ENCODE measurements at places on chromosomes 1 and 21.

DNA sequence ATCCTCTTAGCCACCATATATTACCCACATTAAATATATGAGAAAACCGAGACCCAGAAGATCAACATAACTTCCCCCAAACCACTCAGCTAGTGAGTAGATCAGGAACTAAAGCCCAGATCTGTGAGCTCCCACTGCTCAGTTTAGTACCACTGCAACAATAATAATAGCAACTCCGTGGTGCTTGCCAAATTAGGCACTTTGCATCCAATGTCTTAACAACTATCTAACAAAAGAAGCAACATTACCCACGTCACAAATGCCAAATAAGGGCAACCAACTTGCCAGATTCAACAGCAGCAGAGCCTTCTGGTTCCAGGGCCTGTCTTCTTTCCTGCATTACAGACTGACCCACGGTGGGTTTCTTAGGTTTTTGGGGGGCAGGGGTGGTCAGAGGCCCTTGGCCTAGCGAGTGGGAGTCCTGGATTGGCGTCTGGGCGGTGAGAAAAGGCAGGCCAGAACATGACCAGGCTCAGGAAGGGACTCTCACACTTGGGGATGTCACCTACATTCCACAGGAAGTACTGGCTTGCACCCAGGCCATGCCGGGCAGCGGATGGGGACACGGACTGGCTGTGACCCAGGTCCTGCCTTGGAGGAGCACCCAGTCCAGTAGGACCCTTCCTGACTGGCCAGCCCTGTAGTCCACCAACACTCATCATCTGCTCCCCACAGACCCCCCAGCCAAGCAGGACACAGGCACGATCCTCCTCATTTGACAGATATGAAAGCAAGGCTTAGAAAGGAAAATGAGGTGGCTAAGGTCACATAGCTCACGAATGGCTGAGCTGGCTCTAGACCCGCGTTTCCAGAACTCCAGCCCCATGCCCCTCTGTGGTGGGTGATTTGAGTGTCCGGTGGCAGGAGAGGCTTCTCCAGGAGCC is 4.6 kb downstream of the HCRTR1 start:
- no peak for DNase-seq

- DNase-seq: no peak
These were observed 2.6 kb upstream of the SYTL1 start for GRCh38 chr1:27339213-27339612.

DNA sequence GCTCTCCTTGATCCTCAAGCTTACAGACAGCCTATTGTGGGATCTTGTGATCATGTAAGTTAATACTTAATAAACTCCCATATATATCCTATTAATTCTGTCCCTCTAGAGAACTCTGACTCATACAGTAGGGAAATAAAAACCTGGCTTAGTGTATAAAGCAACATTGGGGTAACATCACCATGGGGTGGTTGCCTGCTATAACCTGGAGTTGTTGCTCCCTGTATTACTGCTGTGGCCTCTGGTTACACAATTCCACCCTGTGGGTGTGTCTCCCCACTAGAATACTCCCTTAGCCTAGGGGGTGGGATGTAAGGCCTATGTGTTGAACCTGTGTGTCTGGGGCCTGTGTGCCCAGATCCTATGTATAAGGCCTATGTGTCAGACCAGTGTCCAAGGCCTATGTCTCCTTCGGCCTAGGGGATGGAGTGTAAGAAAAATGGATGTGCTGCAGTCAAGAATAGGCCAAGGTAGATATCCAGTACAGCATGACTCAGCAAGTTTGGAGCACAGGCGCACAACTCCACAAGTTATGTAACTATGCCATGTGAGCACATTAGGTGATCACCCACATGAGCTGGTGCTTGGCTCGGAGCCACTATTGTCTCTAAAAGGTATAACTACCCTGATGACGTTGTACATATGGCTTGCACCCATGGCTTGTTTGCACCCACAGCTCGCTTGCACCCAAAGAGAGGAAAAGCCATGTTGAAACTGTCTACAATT is 96.8 kb upstream of the C1orf21 start:
- DNase-seq: no peak

DNA sequence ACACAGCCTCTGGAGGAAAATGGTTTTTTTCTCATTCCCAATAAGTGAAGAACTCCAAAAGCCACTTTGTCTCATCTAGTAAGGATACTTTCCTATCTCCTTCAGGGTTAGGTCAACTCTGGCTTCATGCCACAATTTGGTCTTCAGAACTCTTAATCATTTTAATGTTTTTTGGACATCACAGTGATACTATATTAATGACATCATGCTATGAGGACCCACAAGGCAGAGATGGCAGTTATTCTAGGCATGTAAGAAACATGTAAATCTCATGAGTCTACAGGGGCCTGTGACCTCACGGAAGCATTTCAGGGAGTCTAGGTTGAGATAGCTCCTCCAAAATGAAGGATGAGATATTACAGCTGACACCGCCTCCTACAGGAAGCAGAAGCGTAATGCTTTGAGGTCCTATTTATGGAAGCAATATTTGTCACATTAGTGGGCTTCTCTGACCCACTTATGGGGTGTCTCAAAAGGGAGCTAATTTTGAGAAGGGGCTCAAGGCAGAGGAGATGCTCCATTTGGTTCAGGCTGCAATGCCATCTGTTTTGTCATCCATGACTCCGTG is 5.0 kb upstream of the GPR137B start:
- no peak for DNase-seq

DNA sequence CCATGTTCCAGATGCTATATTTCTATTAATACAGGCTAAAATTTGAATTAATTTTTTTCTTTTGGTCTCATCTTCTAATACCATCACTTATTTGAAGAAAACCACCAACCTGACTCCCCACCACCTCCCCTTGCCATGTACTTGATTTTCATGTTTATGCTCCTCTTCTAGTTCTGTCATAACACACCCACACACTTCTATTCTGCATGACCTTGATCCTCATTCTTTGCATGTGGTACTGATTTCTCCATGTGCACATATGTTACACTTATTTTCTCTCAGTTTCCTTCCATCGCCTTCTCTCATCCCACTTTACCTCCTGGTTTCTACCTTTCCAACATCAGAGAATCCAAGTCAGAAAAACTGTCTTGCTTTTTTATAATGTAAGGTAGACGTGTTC is 78.9 kb upstream of the ARID1A start:
- no peak for DNase-seq

- DNase-seq: no peak
These were observed 188.9 kb downstream of the RHOU start for GRCh38 chr1:228923973-228924686.

- DNase-seq: no peak
These were observed 19.7 kb upstream of the CCDC27 start for GRCh38 chr1:3732434-3733093.

DNA sequence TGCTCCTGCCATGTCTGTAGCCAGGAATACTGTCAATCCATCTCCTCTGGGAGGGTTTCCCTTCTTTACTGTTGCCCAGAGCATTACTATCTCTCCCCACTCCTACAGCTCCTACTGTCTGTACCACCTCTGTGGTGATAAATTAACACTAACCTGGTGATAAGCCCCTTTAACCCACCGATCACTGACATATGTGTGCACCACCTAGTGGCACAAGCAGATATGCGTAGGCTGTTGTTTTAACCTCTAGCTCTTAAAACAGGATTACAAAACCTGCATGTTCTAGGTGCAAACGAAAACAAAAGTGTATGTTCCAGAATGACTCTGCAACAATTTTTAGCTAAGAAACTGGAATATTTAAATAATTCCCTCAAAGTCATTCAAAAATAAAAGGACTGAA is 93.9 kb upstream of the BEND5 start:
- DNase-seq: no peak

GRCh38 chr1:180842052-180842451 is 70.6 kb upstream of the KIAA1614 start:
- no peak for DNase-seq

DNA sequence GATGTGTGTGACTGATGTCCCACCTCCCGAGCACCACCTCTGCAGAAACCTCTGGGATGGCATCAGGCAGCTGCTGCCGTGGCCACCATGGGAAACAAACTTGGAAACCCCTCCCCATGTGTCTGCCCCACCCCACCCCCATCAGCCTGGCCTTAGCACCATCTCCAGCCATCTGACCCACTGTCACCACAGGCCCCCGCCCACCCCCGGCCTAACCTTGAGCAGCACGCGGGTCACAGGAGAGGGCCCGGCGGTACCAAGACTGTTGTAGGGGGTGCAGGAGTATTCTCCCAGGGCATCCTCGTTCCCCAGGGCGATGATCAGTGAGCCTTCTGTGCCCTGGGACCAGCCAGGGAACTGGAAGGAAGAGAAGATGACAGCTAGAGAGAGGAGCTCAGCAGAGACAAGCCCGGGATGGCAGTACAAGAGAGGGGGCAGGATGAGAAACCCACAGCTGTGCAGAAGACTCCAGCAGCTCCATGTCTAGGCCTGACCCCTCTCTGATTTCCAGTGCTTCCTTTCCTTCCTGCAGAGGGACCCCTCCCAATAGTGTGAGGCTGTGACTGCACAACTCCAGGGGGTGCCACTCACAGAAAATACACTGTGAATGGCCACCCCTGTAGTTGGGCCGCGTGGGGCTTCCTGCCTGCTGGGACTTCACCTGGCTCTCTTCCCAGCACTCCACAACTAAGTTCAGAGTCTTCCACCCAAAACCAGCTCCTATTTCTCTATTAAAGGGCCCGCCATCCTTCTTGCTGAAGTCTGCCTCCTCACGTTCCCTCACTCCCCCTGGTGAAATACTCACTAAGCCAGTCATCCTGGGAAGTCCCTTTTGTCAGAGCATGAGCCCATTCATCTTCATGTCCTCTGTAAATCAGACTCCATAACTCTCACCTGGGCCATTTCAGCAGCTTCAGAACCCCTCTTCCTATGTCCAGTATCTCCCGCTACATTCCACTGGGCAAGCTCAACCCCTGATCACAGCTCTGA is 7.3 kb upstream of the TAGLN2 start:
- DNase-seq: no peak

- no peak for DNase-seq
These were observed 41.7 kb downstream of the KCNAB2 start for GRCh38 chr1:6087377-6087772.

DNA sequence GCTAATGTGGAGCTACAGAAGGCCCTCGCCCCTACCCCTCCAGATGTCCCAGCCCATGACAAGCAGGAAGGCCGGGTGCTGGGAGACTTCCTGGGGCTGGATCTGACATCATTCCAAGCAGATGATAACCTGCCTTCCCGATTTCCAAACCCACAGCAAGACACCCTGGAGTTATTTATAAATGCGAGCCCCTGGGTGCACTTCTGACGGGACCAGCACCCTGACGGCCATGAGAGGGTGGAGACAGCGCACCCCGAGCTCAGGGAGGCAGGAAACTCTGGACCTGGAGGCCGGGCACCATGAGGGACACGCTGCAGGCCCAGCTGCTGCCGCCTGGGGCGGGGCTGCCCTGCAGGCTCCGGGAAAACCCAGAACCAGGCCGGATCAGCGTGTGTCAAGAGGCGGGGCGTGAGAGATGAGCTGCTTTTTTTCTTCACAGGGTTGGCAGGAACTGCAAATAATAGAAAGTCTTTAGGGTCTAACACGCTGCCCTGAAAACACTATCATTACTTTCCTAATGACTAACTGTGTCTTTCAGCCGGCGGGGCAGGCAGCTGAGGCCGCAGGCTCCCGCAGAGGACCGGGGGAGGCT is 2.5 kb upstream of the PCBP3 start:
- DNase-seq: no peak

DNA sequence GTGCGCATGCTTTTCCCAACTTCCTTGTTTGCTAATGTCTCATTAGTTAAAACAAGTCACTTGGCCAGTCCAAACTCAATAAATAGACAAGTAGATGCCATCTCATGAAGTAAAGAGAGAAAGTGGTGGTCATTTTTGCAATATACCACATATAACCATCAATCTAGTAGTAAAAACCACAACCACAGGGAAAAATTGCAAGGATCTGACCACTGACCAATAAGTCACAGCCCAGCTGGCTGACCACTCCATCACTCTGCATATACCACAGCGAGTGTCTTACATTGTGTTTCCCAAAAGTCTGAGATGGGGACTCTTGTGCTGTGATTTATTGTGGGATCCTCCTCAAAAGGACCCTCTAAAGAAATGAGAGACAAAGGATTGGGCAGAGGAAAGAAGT is 76.0 kb downstream of the FH start:
- DNase-seq: no peak

- no peak for DNase-seq
These were observed 31.8 kb downstream of the SDCCAG8 start for GRCh38 chr1:243287652-243288051.

- no peak for DNase-seq
These were observed 107.0 kb downstream of the CLIC6 start for GRCh38 chr21:34775793-34776192.

- DNase-seq: no peak
These were observed 19.7 kb downstream of the STUM start for GRCh38 chr1:226568077-226568831.

DNA sequence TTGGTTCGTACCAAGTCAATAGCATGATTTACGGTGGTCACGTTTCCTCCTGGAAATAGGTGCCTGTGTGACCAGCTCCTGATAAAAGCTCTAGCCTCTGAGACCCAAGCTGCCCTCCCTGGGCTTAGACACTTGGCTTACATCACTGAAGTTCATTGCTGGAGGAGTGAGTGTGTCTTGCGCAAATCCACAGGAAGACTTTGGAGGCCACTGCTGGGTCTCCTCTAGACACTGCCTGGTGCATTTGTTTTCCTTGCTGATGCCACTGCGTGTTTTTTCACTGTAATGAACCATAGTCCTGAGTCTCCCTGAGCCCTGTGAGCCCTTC is 230.6 kb downstream of the DSCAM start:
- no peak for DNase-seq

GRCh38 chr1:22221233-22221780 is 78.4 kb upstream of the WNT4 start:
- DNase-seq: no peak

DNA sequence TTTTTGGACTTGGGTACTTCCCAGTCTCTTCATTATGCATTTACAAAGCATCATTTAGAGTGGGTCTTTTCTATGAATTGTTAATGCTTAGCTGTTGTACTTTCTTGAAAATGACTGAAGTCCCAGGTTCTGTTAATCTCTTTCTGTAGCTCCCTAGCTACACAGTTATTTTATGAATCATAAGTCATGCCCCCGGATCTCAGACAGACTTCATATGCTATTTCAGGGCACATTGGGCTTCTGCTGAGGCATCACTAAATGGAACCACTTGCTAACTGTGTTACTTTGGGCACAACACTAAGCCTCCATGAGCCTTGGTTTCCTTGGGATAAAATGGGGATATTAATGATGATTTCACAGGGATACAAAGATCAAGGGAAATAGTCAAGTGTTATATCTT is 55.5 kb upstream of the RBM15 start:
- DNase-seq: no peak

DNA sequence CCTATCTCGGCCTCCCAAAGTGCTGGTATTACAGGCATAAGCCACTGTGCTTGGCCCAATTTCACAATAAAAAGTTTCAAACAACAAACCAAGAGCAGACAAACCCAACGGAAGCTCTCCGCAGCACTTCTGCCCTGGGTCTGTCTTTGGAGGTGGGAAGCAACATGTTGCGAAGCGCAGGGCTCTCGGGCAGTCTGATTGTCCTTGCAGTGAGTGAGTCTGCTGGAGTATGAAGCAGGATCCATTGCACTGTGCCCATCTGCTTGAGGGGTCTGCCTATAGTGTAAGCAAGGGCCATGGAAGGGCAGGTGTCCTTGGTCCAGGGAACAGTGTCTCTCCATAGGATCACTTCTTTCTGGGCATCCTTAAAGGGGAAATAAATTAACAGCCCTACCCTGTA is 14.6 kb upstream of the PARP1 start:
- DNase-seq: no peak

GRCh38 chr1:214808845-214809460 is 206.0 kb downstream of the CENPF start:
- DNase-seq: no peak
